ENCODE measurements at places on chromosomes 16 and 17. TPM values are rescaled to one million over a fixed set of nuclear protein-coding genes. Genes with fewer than 3 reads are reported as not detected.

Gene KRTAP9-8
- total RNA-seq = not detected

Gene SCN4A
- not detected for total RNA-seq

Gene MNT
- 15.8 TPM for total RNA-seq

Gene SHCBP1
- total RNA-seq = 42.1 TPM

Gene PYY
- not detected for total RNA-seq

Gene COPZ2
- 35.1 TPM for total RNA-seq

Gene BRICD5
- total RNA-seq = 1.9 TPM

Gene SPNS2
- total RNA-seq = not detected

Gene HS3ST4
- total RNA-seq = not detected

Gene ALOX12B
- not detected for total RNA-seq

Gene ACSM2A
- not detected for total RNA-seq

Gene OR4D1
- not detected for total RNA-seq

Gene TBC1D3D
- total RNA-seq = 0.44 TPM

Gene C1QBP
- total RNA-seq = 171 TPM

Gene MGAT5B
- total RNA-seq = 0.22 TPM

Gene GRAP
- under 0.01 TPM for total RNA-seq

Measured in placental pericyte (primary cell).